ENCODE measurements at places on chromosomes 6 and 20.

DNA sequence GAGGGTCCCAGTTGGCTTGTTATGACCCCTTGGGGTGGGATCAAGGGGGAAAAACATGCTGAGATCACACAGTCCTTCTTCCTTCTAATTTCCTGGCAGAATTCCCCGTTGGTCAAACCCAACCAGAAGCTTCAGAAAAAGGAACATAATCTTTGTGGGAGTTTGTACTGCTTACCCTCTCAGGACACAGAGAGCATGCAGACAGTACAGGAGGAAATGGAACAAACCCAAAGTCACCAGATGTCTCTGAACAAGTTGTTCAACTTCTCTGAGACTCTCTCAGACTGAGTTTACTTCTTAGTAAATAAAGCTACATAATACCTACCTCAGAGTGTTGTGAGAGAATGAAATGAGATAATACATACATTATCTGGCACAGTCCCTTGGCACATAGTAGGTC lies 181.1 kb upstream of the TSHZ2 start:
- no peak for DNase-seq

GRCh38 chr20:58103517-58103904 lies 124.9 kb downstream of the ANKRD60 start:
- no peak for DNase-seq

- no peak for DNase-seq
These were observed 1.9 kb downstream of the CHD6 start for GRCh38 chr20:41616228-41616627.

GRCh38 chr6:113315879-113316278 lies 541.3 kb upstream of the MARCKS start:
- DNase-seq, result no peak

Data from iPS DF 19.7 (cell line).